Lung (tissue), 17 donors: ENCODE measurements at places on chromosomes 2 and 18. TPM values are rescaled to one million over a fixed set of nuclear protein-coding genes. Genes with fewer than 3 reads are reported as not detected.
A peak's percentile ranks its signal among the peaks of the same experiment; 100 is the strongest.

DNA sequence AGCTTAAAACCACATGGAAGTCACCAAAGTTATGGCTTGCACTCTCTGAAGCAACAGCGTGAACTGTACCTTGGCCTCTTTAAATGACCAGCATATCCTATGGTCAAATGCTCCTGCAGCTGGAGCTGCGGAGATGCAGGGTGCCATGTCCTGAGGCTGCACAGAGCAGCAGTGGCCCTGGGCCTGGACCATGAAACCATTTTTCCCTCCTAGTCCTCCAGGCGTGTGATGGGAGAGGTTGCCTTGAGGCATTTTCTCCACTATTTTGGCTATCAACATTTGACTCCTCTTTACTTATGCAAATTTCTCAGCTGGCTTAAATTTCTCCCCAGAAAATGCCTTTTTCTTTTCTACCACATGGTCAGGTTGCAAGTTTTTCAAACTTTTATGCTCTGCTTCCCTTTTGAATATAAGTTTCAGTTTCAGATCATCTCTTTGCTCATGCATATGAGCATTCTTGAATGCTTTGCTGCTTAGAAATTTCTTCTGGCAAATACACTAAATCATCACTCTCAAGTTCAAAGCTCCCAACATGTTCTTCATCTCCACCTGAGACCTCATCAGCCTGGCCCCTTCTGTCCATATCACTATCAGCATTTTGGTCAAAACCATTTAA is 82.9 kb upstream of the TMEFF2 start:
- no peaks in the 10 kb centered on the region for H3K27me3 ChIP-seq
- no peak overlapping the region for H3K4me3 ChIP-seq
- H3K36me3 ChIP-seq = no peaks in the 10 kb centered on the region
- DNase-seq = no peak
- H3K4me1 ChIP-seq = no peaks in the 10 kb centered on the region

GRCh38 chr2:172198361-172198760 is 95.7 kb upstream of the DLX2 start:
- H3K36me3 ChIP-seq = no peaks in the 10 kb centered on the region
- no peaks in the 10 kb centered on the region for H3K4me1 ChIP-seq
- no peak for DNase-seq
- no peak overlapping the region for H3K27ac ChIP-seq
- no peak overlapping the region for H3K4me3 ChIP-seq

- no peak for DNase-seq
- no peak overlapping the region for H3K27ac ChIP-seq
- H3K27me3 ChIP-seq = no peaks in the 10 kb centered on the region
- no peaks in the 10 kb centered on the region for H3K36me3 ChIP-seq
- H3K4me3 ChIP-seq = no peak overlapping the region
Measured at GRCh38 chr2:143787674-143788073, 658.5 kb downstream of the ARHGAP15 start.

GRCh38 chr2:10912796-10913455 is 1.2 kb downstream of the KCNF1 start:
- H3K36me3 ChIP-seq = no peaks in the 10 kb centered on the region
- DNase-seq = no peak
- no peaks in the 10 kb centered on the region for H3K4me1 ChIP-seq
- H3K27me3 ChIP-seq = peaks cover 19% of the 10 kb centered on the region

GRCh38 chr2:238264072-238264460 is 24.2 kb upstream of the HES6 start:
- H3K27me3 ChIP-seq = no peaks in the 10 kb centered on the region
- peaks cover 7% of the 10 kb centered on the region for H3K4me1 ChIP-seq
- DNase-seq = no peak
- peak overlapping the region; percentile 73 for H3K27ac ChIP-seq
- H3K4me3 ChIP-seq = no peak overlapping the region

GRCh38 chr2:26184555-26185303 is 11.8 kb downstream of the GAREM2 start:
- H3K27me3 ChIP-seq = peaks cover 3% of the 10 kb centered on the region
- no peaks in the 10 kb centered on the region for H3K36me3 ChIP-seq
- H3K27ac ChIP-seq = no peak overlapping the region
- H3K4me1 ChIP-seq = peaks cover 4% of the 10 kb centered on the region
- H3K4me3 ChIP-seq = peak overlapping the region; percentile 28

DNA sequence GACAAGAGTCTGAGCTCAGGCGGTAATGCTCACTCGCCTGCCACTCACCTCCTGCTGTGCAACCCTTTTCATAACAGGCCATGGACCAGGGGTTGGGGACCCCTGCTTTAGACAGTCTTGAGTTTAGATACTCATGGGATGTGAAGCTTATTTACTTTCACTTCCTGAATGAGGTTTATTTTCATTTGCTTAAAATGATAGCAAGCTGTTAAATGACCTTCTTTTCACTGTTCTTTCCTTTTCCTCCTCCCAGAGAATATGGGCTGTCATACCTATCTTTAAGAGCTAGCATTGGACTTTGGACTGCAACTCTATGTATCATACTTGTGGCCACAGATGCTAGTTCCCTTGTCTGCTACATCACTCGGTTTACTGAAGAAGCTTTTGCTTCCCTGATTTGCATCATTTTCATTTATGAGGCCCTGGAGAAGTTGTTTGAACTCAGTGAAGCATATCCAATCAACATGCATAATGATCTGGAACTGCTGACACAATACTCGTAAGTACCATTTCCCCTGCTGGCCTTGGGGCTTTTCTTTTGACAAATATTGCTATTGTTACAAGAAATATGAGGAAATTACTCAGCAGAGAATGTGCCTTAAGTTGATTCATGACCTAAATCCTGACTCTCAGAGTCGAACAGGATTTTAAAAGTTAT is 168.5 kb downstream of the DPP4 start:
- H3K36me3 ChIP-seq = no peaks in the 10 kb centered on the region
- no peaks in the 10 kb centered on the region for H3K27me3 ChIP-seq
- H3K4me1 ChIP-seq = no peaks in the 10 kb centered on the region
- no peak overlapping the region for H3K27ac ChIP-seq

- H3K27me3 ChIP-seq = no peaks in the 10 kb centered on the region
- no peak for DNase-seq
- no peak overlapping the region for H3K4me3 ChIP-seq
- no peaks in the 10 kb centered on the region for H3K36me3 ChIP-seq
- H3K27ac ChIP-seq = no peak overlapping the region
Measured at GRCh38 chr2:72378753-72379348, 231.2 kb upstream of the CYP26B1 start.

GRCh38 chr2:153963256-153963655 is 91.5 kb downstream of the GALNT13 start:
- H3K27ac ChIP-seq = no peak overlapping the region
- no peaks in the 10 kb centered on the region for H3K36me3 ChIP-seq
- H3K27me3 ChIP-seq = no peaks in the 10 kb centered on the region
- no peak for DNase-seq

GRCh38 chr2:189487283-189488007 is 46.2 kb downstream of the WDR75 start:
- no peaks in the 10 kb centered on the region for H3K36me3 ChIP-seq
- H3K27me3 ChIP-seq = no peaks in the 10 kb centered on the region
- H3K4me3 ChIP-seq = no peak overlapping the region

GRCh38 chr2:62775367-62775668 is 69.8 kb downstream of the EHBP1 start:
- DNase-seq = no peak
- H3K27me3 ChIP-seq = no peaks in the 10 kb centered on the region
- H3K36me3 ChIP-seq = no peaks in the 10 kb centered on the region
- H3K27ac ChIP-seq = no peak overlapping the region
- no peaks in the 10 kb centered on the region for H3K4me1 ChIP-seq

DNA sequence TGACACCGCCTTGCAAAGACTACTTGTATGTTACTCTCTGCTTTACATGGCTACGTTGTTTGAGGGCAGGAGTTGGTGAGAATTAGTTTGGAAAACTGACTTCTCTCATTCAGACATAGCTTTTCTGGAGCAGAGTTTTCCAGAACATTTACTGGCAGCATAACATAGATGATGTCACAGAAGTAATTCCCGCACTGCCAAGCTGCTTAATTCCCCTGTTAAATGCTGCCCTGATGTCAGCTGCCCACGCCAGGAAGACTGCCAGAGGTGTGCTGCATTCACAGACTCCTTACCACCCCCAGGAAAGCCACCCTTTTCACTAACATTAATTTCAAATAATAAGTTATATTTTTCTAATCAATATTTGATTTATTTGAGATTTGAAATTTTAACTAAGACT is 24.7 kb upstream of the PTPN2 start:
- H3K4me3 ChIP-seq = no peak overlapping the region
- DNase-seq = no peak
- no peak overlapping the region for H3K27ac ChIP-seq

- H3K4me1 ChIP-seq = peaks cover 12% of the 10 kb centered on the region
- H3K4me3 ChIP-seq = no peak overlapping the region
- H3K27ac ChIP-seq = no peak overlapping the region
- DNase-seq = peak; percentile 62
Measured at GRCh38 chr2:187581125-187581896, 27.1 kb upstream of the TFPI start.

GRCh38 chr2:62817995-62818713 is 112.6 kb downstream of the EHBP1 start:
- no peaks in the 10 kb centered on the region for H3K36me3 ChIP-seq
- no peak overlapping the region for H3K27ac ChIP-seq
- H3K4me3 ChIP-seq = no peak overlapping the region
- H3K4me1 ChIP-seq = no peaks in the 10 kb centered on the region
- H3K27me3 ChIP-seq = no peaks in the 10 kb centered on the region
- DNase-seq = no peak

GRCh38 chr2:88874063-88874657 is 182.7 kb downstream of the RPIA start:
- H3K4me3 ChIP-seq = no peak overlapping the region
- H3K4me1 ChIP-seq = no peaks in the 10 kb centered on the region
- no peaks in the 10 kb centered on the region for H3K36me3 ChIP-seq
- no peak overlapping the region for H3K27ac ChIP-seq
- peak; percentile 79 for DNase-seq

GRCh38 chr2:36477746-36478145 is 120.2 kb downstream of the FEZ2 start:
- H3K27me3 ChIP-seq = no peaks in the 10 kb centered on the region
- no peak overlapping the region for H3K27ac ChIP-seq
- H3K4me3 ChIP-seq = no peak overlapping the region
- H3K36me3 ChIP-seq = peaks cover 20% of the 10 kb centered on the region
- no peak for DNase-seq

- no peaks in the 10 kb centered on the region for H3K27me3 ChIP-seq
- H3K4me1 ChIP-seq = peaks cover 56% of the 10 kb centered on the region
- no peak for DNase-seq
- no peak overlapping the region for H3K27ac ChIP-seq
- no peak overlapping the region for H3K4me3 ChIP-seq
Measured at GRCh38 chr18:24988253-24988840, 363.6 kb downstream of the ZNF521 start.

- DNase-seq = no peak
- H3K27ac ChIP-seq = peak overlapping the region; percentile 62
- no peaks in the 10 kb centered on the region for H3K36me3 ChIP-seq
- peaks cover 16% of the 10 kb centered on the region for H3K4me1 ChIP-seq
- no peak overlapping the region for H3K4me3 ChIP-seq
Measured at GRCh38 chr2:207137596-207138337, 28.0 kb downstream of the KLF7 start.

GRCh38 chr2:235937936-235938335 is 230.2 kb downstream of the GBX2 start:
- H3K27ac ChIP-seq = no peak overlapping the region
- H3K27me3 ChIP-seq = no peaks in the 10 kb centered on the region
- no peaks in the 10 kb centered on the region for H3K36me3 ChIP-seq
- H3K4me3 ChIP-seq = no peak overlapping the region
- DNase-seq = no peak

DNA sequence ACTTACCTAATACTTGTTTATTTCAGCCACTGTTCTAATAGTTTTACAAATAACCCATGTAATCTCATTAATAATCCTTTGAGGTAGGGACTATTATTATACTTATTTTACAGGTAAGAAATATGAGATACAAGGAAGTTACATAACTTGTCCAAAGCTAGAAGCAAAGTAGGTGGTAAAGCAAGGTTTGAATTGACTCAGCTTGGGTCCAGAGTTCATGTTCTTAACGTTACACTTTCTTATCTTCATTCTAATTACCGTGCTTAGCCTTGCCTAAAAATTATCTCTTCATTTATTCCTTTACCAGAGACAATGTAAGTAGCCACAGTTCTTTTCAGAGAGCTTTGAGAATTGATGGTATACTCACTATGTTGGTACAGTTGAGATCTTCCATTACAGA is 743.6 kb downstream of the KCNJ3 start:
- H3K4me1 ChIP-seq = no peaks in the 10 kb centered on the region
- no peaks in the 10 kb centered on the region for H3K36me3 ChIP-seq
- no peak overlapping the region for H3K27ac ChIP-seq
- no peak for DNase-seq
- no peaks in the 10 kb centered on the region for H3K27me3 ChIP-seq

DNA sequence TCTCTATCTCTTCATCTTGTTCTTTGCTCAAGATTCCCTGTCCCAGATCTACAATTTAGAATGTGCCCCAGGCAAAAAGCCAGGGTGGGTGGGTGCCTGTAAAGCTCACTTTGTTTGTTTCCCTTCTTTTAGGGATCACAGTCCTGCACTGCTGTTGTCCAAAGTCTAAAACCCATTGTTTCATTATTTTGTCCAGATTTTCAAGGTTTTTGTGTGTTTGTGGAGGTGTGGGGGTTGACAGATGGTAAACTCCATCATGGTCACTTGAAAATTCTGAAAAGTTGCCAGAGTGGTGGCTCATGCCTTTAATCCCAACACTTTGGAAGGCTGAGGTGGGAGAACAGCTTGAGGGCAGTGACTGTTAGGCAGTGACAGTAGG is 41.5 kb downstream of the YES1 start:
- no peak overlapping the region for H3K4me3 ChIP-seq
- H3K27ac ChIP-seq = no peak overlapping the region
- no peaks in the 10 kb centered on the region for H3K36me3 ChIP-seq
- H3K27me3 ChIP-seq = no peaks in the 10 kb centered on the region
- no peaks in the 10 kb centered on the region for H3K4me1 ChIP-seq

DNA sequence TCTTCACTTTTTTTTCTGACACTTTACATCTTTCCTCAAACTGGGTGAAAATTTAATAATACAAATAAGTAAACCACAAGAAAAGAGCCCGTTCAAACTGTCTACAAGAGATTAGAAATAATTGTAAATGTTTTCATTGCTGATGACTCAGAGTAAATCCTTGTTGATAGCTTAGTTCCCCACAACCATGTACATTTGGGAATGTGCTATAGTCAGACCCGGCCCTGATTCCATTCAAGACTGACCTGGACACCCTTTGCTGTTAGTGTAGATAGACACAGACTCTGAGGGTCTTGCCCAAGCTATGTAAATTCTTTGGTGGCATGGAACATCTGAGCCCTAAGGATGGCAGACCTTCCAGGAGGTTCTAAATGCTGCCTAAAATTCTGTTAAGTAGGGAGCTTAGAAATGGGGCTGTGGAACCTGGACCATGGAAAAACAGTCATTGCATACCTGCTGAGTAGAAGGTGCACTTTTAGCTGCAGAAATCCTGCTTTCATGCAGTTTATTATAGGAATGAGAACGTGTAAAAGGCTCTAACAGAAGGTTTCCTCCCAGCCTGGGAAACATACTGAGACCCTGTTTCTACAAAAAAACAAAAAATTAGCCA is 3.7 kb downstream of the MALT1 start:
- no peaks in the 10 kb centered on the region for H3K36me3 ChIP-seq
- no peak overlapping the region for H3K4me3 ChIP-seq
- H3K27me3 ChIP-seq = no peaks in the 10 kb centered on the region
- H3K27ac ChIP-seq = no peak overlapping the region
- H3K4me1 ChIP-seq = peaks cover 4% of the 10 kb centered on the region

HOXD11 gene
- not detected for total RNA-seq

RUFY4 gene
- total RNA-seq = 0.31 TPM

FOXD4L1 gene
- not detected for total RNA-seq

MOGAT1 gene
- total RNA-seq = 1.7 TPM

TMEM198 gene
- total RNA-seq = 1.3 TPM

FSHR gene
- not detected for total RNA-seq

NOSTRIN gene
- total RNA-seq = 57.5 TPM

GCG gene
- total RNA-seq = not detected

ZNF24 gene
- 45.5 TPM for total RNA-seq

ADAM23 gene
- total RNA-seq = 1.7 TPM
